ENCODE measurements at places on chromosomes 12 and 14. TPM values are rescaled to one million over a fixed set of nuclear protein-coding genes. Genes with fewer than 3 reads are reported as not detected.

DNA sequence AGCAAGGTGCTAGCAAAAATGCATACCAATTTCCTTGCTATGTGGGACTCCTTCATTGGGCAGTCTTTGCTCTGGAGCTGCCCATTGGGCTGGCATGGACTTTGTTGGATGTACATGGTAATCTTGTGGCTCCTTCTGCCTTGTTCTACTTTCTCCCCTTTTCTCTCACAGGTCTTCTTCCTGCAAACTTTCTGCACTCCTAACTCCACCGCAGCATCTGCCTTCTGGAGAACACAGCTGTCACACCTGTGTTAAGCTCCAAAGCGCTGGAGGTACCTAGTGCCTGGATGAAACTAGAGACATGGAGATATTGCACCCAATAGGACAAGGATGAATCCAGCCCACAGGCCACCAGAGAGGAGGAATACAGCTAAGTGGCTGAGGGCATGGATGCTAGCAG is 60.7 kb upstream of the CCND2 start:
- DNase-seq = no peak

DNA sequence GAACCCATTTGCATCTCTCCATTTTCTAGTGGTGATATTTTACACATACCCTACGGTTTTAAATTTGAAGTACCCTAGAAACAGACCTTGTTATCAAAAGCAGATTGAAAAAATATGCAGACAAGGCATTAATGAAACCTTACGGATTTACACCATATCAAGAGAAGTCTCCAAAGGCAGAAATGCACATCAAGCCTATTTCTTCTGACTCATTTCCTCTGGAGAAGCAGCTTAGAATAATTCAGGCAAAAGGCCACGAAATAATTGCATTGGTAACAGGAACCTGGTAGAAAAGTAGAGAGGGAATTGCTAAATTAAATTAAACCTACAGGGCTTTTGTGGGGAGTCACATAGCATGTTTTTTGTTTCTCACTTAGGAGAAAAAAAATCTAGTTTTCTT is 34.7 kb downstream of the KICS2 start:
- no peak for DNase-seq

JAG2 gene
- polyA plus RNA-seq = 8.0 TPM

- no peak for DNase-seq
Observed at GRCh38 chr12:101924618-101925017, 47.2 kb downstream of the DRAM1 start.

DNA sequence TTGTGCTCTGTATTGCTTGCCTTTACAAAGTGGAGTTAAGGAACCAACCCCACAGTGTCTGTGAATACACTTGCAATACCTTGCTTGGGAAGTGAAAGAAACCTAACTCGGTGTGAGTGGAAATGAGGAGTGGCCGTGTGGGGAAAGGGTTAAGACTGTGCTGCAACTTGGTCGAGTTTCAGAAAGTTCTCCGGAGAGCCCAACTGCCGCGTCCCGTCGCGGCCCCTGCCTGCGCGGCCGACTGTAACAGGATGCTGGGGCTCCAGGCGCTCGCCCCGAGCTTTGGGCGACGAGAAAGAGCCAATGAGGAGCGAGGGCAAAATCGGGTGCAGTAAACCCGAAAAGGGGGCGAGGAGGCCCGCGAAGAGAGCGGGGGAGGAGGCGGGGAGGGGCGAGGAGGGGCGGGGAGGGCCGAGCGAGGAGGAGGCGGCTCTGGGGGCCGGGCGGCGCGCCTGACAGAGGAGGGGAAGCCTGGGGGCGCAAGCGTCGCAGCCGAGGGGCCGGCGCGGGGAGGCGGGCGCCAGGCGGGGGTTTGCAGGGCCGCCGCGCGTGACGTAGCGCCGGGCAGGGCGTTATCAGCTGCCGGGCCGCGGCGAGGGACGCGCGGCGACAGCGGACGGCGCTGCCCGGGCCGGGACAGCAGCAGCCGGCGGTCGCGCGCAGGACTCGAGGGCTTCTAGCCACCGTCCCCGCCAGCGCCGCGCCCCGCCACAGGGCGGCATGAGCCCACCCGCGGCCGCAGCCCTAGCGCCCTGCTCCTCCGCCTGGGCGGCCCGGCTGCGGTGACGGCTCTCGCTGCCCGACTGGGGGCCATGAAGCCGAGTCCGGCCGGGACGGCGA is at the start of gene DACT1:
DACT1 (plus strand) TSS at position 572 of the 840 bp plus-strand sequence; CDS start at position 813, 241 bp downstream.
- DNase-seq = no peak

DNA sequence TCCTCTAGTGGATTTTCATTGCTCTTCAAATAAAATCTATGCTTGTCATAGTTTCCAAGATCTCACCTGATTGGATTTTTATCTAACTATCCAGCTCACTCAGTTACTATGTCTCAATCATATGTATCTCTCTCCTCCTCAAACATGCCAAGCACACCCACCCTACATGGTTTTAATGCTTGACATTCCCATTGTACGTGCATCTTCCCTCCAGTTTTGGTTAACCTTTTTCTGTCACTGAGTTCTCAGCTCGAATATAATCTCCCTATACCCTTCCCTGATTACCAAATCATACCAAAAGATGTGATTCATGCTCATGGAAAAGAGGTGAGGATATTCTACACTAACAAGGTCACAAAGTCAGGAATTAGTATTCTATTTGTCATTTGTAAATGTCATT is 12.0 kb upstream of the PTPRQ start:
- no peak for DNase-seq

PIANP gene
- 9.0 TPM for polyA plus RNA-seq

BORCS5 gene
- polyA plus RNA-seq = 8.5 TPM

KRT82 gene
- polyA plus RNA-seq = not detected

KRT84 gene
- polyA plus RNA-seq = not detected

- DNase-seq = no peak
Observed at GRCh38 chr12:64390275-64390851, at the start of gene C12orf56. Gene C12orf56 (minus strand): TSS chr12:64390758. CDS start chr12:64390565, 193 bp downstream.

DNA sequence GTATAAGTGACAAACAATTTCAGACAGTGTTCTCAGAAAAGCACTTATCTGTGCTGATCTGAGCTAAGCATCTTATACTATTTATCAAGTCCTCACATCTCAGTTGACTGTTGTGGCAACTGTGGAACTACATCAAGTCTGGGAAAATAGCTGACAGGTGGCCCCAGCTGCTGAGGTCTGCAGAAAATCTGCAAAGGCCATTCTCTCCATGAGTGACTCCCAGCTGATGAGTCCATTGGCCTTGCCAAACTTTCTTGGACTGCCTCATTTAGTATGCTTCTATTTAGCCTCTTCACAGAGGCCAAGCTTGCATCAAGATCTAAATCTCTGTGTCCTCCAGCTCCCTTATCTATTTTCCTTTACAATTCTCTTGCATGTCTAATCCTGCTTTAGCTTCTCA is 174.5 kb upstream of the RBM19 start:
- DNase-seq = no peak

DNA sequence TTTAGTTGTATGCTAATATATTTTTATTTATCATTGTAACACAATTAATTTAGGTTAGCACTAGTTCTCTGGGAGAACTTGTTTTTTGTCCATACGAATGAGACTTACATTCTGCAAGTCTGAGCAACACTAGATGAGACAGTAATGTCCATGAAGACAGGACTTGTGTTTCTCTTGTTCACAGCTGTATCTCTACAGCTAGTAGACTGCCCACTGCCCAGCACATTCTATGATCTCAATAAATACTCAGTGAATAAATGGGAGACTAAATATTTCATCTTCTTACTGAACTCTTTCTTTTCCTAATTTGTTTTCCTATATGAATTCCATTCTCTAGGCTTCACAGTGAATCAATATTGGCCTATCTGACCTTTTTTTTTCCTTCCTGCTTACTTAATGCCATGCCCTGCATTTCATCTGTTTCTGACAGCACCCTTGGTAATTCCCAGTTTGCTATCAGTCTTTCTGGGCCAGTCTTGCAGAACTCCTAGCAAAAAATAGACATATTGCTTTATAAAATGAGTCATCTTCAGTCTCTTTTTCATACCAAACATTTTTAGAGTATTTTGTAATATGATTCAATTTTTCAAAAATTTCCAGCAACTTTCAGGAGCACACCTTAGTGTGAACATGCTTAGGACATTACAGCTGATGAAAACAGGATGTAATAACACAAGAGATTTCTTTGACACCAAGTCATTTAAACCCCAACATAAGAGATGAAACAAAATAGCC is 185.5 kb upstream of the ATP2B1 start:
- no peak for DNase-seq

KCNMB4 gene
- 22.2 TPM for polyA plus RNA-seq

TAS2R7 gene
- polyA plus RNA-seq = not detected

DNA sequence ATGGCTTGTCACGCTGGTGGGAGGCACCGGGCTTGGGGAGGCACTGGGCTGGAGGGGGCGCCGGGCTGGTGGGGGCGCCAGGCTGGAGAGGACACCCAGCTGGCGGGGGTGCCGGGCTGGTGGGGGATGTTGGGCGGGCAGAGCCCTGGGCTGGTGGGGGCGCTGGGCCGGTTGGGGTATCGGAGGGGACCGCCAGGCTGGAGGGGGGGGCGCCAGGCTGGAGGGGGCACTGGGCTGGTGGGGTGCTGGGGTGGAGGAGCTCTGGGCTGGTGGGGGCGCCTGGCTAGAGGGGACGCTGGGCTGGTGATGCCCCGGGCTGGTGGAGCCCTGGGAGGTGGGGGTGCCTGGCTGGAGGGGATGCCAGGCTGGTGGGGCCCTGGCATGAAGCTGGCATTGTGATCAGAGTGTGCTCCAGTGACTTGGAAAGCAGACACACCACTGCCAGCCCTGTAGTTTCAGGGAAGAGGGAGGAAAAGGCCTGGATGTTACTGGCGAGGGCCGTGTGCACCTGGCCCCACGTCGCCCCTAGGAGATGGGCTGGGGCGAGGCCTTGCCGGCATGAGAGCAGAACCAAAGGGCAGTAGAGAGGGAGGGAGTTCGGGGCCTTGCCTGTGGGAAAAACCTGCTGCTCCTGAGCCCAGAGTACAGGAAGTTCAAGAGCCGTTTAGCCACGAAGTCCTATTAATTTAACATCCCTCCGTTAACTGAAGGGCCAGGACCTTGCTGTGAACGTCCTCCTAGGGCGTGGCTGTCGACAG is 13.1 kb downstream of the TEDC1 start:
- DNase-seq = no peak

- DNase-seq = no peak
Observed at GRCh38 chr12:53065470-53065869, 13.7 kb downstream of the SPRYD3 start.

GRCh38 chr14:103130965-103131364 is 7.7 kb downstream of the TNFAIP2 start:
- DNase-seq = no peak

DNA sequence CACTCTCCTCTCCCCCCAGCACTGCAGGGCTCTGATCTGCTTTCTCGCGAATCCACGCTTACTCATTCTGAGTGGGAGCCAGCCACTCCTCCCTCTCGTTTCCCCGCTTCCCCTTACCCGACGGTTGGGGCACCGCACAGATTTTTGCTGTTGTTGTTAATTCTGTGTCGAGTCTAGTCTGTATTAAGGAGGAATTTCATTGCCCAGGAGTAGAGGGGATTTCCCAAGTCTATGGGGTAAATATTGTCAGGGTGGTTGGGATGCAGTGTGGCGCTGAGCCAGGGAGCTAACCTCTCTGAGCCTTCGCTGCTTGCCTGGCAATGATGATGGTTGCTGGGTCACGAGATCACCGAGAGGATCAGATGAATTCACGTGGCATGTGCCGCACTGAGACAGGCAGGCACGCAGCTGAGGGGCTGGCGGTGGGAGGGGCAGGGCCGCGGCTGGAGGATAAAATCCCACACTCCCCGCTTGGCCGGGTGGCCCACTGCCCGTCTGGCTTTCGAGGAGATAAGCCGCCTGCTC is 18.5 kb downstream of the NCOR2 start:
- DNase-seq = no peak

DNA sequence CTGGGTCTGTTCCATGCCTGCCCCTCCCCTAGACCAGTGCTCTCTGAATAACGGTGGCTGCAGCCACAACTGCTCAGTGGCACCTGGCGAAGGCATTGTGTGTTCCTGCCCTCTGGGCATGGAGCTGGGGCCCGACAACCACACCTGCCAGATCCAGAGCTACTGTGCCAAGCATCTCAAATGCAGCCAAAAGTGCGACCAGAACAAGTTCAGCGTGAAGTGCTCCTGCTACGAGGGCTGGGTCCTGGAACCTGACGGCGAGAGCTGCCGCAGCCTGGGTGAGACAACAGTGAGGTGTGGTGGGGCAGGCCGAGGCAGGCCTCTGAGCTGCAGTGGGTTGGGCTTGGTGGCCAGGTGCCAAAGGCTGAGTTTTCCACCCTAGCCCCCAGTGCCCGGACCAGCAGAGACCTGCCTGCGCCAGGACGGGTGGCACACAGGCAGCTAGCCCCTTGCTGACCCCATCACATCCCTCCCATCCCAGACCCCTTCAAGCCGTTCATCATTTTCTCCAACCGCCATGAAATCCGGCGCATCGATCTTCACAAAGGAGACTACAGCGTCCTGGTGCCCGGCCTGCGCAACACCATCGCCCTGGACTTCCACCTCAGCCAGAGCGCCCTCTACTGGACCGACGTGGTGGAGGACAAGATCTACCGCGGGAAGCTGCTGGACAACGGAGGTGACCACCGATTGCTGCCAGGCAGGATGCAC is 28.2 kb upstream of the LRP1-AS start:
- peak; percentile 12 for DNase-seq

RPL10L gene
- polyA plus RNA-seq = 0.23 TPM

DNA sequence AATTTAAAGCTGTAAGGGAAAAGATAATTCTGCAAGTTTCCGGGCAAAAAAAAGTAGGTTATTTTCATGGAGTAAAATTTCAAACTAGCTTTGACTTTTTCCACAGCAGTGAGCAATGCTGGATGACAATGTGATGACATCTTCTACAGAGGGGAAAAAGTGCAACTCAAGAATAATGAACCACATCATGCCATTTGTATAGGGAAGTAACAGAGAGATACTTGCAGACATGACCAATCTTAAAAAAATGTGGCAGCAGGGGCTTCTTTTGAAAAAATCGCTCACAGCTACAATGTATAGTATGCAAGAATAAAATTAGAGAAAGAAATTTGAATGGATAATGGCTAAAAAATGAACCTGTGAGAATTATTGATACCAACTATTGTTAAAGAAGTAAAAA is 115.5 kb downstream of the DHRS2 start:
- no peak for DNase-seq

TRHDE gene
- polyA plus RNA-seq = 26.0 TPM

GRCh38 chr14:75452900-75453816 is 25.3 kb downstream of the JDP2 start:
- peak; percentile 64 for DNase-seq

SERPINA10 gene
- polyA plus RNA-seq = 0.13 TPM

- DNase-seq = peak; percentile 67
Observed at GRCh38 chr14:41605550-41606281, 960 bp upstream of the LRFN5 start.

GRCh38 chr12:109563291-109564284 is 9.7 kb downstream of the MMAB start:
- DNase-seq = no peak

- DNase-seq = no peak
Observed at GRCh38 chr12:98399532-98399931, 115.9 kb upstream of the TMPO start.

- no peak for DNase-seq
Observed at GRCh38 chr12:104234926-104235499, 19.4 kb downstream of the TXNRD1 start.

- DNase-seq = no peak
Observed at GRCh38 chr14:99718031-99718810, 34.1 kb downstream of the CYP46A1 start.

Measured in right renal cortex interstitium (tissue), 3 donors.